ENCODE measurements at places on chromosomes 16 and 17.

GRCh38 chr17:17004251-17004996 lies 32.5 kb upstream of the TNFRSF13B start:
- no peak for DNase-seq

DNA sequence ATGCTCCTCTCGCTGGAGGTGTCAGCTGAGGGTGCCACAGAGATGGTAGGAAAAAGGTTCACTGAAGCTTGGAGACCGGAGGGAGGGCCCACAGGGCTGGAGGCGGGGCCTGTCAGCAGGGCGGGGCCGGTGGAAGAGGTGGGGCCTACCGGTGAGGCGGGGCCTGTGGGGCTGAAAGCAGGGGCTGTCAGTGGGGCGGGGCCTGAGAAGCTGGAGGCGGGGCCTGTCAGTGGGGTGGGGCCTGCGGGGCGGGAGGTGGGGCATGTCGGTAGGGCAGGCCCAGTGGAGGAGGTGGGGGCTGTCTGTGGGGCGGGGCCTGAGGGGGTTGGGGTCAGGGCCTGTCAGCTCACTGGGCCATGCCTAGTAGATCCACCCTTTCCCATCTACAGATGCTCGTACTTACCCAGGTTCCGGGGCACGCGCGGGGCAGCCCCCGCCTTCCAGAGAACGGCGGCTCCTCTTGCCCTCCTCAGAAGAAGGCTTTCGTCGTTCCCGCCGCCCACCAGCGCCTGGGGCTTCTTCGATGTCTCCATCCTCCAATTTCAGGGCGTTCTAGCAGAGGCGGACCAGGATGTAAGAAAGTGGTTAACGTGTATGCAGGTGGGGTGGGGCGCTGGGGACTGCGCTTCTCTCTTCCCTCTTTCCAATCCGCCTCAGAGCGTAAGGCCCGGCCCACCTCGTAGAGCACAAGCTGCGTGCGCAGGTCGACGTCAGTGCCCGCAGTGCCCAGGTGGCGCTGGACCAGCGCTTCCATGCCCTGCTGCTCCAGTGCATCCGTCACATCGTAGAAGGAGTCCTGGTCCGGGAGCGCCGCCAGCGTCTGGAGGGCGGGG lies 9.8 kb downstream of the TMEM208 start:
- DNase-seq, result no peak

DNA sequence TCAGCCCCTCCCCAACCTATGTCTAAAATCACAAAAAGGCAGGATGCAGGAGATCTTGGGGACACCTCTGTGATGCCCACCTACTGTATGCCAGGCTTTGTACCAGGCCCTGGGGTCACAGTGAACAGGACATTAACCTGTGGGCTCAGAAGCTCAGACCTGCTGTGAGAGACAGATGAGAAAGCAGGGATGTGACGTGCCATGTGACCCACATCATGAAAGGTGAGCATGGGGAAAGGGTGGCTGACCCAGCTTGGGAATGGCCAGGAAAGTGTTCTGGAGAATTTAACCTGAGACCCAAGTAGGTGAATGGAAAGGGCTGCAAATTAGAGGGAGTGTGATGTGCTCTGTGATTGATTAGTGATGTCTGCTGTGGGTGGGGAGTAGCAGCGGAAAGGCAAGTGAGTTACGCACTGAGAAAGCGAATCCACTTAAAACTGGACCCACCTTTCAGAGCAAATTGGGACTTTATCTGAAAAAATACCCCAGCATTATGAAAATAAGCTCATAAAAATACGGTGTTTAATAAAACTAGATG lies 132.2 kb downstream of the IRF8 start:
- DNase-seq, result no peak

GRCh38 chr17:80031691-80032430 lies 3.8 kb downstream of the TBC1D16 start:
- DNase-seq, result no peak

DNA sequence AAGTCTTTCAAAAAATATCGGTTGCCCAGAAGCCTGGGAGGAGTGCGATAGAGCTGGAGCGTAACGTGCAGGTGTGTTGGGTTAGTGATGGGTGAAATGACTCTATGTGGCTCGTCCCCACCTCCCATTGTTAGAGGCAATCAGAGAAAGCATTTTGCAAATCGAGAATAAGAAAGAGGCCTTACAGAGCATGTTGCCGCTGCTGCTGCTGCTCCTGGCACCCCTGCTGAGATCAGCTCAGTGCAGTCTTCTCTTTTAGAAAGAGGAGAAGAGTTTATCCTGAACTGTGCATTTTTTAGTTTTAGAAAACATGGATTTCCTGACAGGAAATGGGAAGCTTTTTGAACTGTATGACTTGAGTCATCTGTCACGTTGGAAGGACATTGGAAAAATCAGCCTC lies 774.5 kb upstream of the RBFOX1 start:
- DNase-seq, result no peak
